Activated T-helper 1 cell treated with anti-CD3 and anti-CD28 coated beads, Interleukin-12 subunit alpha, Interleukin-12 subunit beta, Interleukin-2, Interleukin-4 antibody, amounts not matched to agents 30 ng/mL and 10 ng/mL and 1 ng/mL, durations not matched to agents 14 hours and 24 hours and 36 hours (primary cell): ENCODE measurements at places on chromosomes 11 and 22. TPM values are rescaled to one million over a fixed set of nuclear protein-coding genes. Genes with fewer than 3 reads are reported as not detected.
A peak's percentile ranks its signal among the peaks of the same experiment; 100 is the strongest.

DNA sequence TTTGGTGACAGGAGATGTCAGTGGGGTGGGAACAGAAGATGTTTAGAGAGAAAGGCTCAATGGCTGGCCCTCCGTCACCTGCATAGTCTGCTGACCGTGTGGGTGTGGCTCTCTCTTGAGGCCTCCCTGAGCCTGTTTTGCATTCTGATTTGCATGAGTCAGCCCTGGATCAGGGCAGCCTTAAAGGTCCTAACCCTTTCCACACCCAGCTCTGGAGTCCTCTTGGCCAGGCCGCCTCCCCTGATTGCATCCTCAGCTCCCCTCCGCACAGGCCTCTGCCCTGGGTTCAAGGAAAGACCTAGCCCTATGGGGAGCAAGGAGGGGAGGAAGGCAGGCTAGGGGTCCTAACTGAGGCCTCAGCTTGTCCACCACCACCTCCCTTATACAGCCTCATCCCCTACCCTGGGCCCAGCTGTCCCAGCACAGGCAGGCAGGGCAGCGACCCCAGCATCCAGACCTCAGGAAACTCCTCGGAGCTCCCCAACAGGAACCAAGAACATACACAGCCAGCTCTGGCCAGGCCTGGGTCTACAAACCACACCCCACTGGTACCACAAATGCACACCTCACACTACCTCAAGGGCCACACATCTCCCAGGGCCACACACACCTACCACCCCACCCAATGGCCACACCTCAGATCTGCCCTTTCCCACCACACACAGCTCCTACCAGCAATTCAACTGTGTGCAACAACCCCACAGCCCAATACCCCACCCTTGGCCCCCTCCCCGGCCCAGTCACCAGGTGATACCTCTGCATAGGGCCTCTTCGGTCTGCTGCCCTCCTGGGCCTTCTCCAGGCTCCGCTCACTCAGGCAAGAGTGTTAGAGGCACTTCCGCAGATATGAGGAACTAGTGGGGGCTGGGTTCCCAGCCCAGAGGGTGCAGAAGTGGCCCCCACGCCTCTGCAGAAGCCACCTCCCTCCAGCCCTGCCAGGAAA, 13.7 kb downstream of the ARAP1 start:
- H3K4me3 ChIP-seq = no peak overlapping the region
- peaks cover 48% of the 10 kb centered on the region for H3K4me1 ChIP-seq
- H3K36me3 ChIP-seq = peaks cover 4% of the 10 kb centered on the region
- peak overlapping the region; percentile 99 for H3K27ac ChIP-seq
- DNase-seq = no peak

Gene OR52I1
- not detected in 2 replicates for total RNA-seq

DNA sequence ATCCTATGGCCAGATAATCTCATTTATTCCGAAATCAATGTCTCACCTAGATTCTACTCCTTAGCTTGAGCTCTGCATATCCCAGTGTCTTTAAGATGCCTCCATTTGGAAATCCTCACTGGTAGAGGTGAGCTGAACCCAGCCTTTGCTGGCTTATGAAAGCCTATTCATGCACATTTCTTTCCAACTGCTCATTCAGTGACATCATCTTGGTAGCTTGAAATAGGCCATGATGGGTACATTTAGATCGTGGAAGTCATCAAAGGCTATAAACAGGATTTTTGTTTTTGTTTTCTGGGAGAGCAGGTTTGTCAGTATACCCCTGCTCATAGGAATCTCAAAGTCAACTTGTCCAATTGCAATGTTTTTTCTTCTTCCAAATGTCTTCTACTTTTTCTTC, 6.0 kb downstream of the NXPE1 start:
- H3K36me3 ChIP-seq = no peaks in the 10 kb centered on the region
- no peak for DNase-seq
- H3K4me3 ChIP-seq = no peak overlapping the region

- no peak for DNase-seq
- peaks cover 16% of the 10 kb centered on the region for H3K36me3 ChIP-seq
- H3K4me1 ChIP-seq = peaks cover 21% of the 10 kb centered on the region
- H3K27ac ChIP-seq = no peak overlapping the region
Measured at GRCh38 chr22:29997107-29997506, 83.2 kb upstream of the HORMAD2 start.

DNA sequence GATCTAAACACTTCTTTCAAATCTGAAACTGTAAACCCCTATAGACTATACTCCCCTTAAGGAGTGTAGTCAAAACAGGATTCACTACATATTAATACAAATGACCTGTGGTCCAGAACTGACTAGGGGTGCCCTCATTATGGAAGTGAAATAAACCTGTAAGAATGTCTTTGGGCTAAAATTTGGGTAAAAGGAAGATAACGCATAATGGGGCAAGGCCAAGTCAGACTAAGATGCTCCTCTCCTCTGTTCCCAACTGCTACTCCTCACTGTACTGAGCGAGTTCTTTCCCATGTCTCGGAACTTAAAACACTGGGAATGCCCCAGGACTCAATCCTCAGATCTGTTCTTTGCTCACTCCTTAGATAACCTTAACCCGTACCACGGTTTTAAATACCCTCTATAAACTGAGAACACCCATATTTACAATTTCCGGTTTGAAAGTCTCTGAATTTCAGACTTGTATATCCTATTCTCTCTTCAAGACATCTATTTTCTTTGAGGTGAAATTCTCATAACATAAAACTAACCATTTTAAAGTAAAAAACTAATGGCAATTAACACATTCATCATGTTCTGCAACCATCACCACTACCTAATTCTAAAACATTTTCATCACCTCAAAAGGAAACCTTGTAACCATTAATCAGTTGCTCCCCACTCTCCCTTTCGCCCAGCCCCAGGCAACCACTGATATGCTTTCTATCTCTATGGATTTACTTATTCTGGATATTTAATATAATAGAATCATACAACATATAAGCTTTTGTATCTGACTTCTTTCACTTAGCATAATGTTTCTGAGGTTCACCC, 4.0 kb downstream of the THAP12 start:
- no peak overlapping the region for H3K4me3 ChIP-seq
- no peak for DNase-seq
- H3K36me3 ChIP-seq = peaks cover 7% of the 10 kb centered on the region
- no peaks in the 10 kb centered on the region for H3K27me3 ChIP-seq

Gene SYT12
- total RNA-seq = not detected in 2 replicates

- DNase-seq = no peak
- no peaks in the 10 kb centered on the region for H3K36me3 ChIP-seq
Measured at GRCh38 chr11:110525883-110526282, 96.1 kb downstream of the FDX1 start.

- H3K4me3 ChIP-seq = no peak overlapping the region
- H3K4me1 ChIP-seq = peaks cover 21% of the 10 kb centered on the region
- no peaks in the 10 kb centered on the region for H3K27me3 ChIP-seq
- DNase-seq = peak; percentile 17
- H3K27ac ChIP-seq = no peak overlapping the region
- H3K36me3 ChIP-seq = peaks cover 18% of the 10 kb centered on the region
Measured at GRCh38 chr22:31944700-31945442, 536 bp downstream of the YWHAH start.

Gene HBB
- not detected in 2 replicates for total RNA-seq

- H3K4me3 ChIP-seq = no peak overlapping the region
- H3K27ac ChIP-seq = no peak overlapping the region
- peaks cover 7% of the 10 kb centered on the region for H3K36me3 ChIP-seq
- no peak for DNase-seq
- peaks cover 27% of the 10 kb centered on the region for H3K4me1 ChIP-seq
Measured at GRCh38 chr22:49968831-49969661, 8.5 kb downstream of the PIM3 start.

- no peaks in the 10 kb centered on the region for H3K4me1 ChIP-seq
- H3K36me3 ChIP-seq = no peaks in the 10 kb centered on the region
- H3K27me3 ChIP-seq = peaks cover 66% of the 10 kb centered on the region
- no peak overlapping the region for H3K27ac ChIP-seq
- DNase-seq = no peak
- no peak overlapping the region for H3K4me3 ChIP-seq
Measured at GRCh38 chr11:17478070-17478469, 1.4 kb upstream of the ABCC8 start.

Gene EXPH5
- total RNA-seq = 0.56 and 0.65 TPM in 2 replicates

DNA sequence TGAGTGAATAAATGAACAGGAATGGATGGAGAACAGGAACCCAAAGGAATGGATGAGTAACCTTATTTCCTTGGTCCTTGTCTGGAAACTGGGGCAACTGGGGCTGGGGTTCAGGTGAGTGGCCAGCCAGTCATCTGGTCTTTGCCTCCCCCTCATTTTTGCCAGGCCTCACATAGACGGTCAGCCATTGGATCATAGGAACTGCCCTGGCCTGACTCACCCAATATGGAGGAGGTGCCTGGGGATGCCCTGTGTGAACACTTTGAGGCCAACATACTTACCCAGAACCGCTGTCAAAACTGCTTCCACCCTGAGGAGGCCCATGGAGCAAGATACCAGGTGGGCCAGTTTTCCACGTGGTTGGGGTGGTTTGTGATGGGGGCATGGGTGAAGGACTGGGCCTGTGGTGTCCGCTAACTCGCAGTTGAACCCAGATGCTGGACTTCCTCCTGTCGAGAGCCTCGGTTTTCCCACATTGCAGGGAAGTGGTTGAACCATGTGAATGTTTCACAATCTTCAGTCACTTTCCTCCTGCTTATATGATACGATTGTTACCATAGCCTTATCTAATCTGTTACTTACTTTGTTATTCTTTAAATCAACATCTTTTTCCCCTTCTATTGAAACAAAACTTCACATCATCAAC, 4.4 kb downstream of the TRIOBP start:
- no peak for DNase-seq
- peaks cover 9% of the 10 kb centered on the region for H3K4me1 ChIP-seq
- H3K4me3 ChIP-seq = no peak overlapping the region
- H3K27ac ChIP-seq = no peak overlapping the region
- H3K27me3 ChIP-seq = no peaks in the 10 kb centered on the region

Gene ANO1
- not detected in 2 replicates for total RNA-seq

GRCh38 chr11:117045196-117045595, 53.0 kb downstream of the SIK3 start:
- no peaks in the 10 kb centered on the region for H3K27me3 ChIP-seq
- H3K36me3 ChIP-seq = peaks cover 10% of the 10 kb centered on the region
- no peak overlapping the region for H3K4me3 ChIP-seq
- no peak overlapping the region for H3K27ac ChIP-seq
- DNase-seq = no peak

GRCh38 chr11:72454791-72455190, 20.5 kb upstream of the CLPB start:
- no peak for DNase-seq
- H3K4me1 ChIP-seq = no peaks in the 10 kb centered on the region

Gene SMC1B
- total RNA-seq = 0.44 and 0.83 TPM in 2 replicates

Gene EPS8L2
- total RNA-seq = 16.8 and 20.2 TPM in 2 replicates

GRCh38 chr22:49674479-49675050, 153.1 kb downstream of the BRD1 start:
- peaks cover 30% of the 10 kb centered on the region for H3K27me3 ChIP-seq
- no peak for DNase-seq
- no peaks in the 10 kb centered on the region for H3K36me3 ChIP-seq
- no peak overlapping the region for H3K27ac ChIP-seq

Gene NOX4
- total RNA-seq = not detected in 2 replicates

DNA sequence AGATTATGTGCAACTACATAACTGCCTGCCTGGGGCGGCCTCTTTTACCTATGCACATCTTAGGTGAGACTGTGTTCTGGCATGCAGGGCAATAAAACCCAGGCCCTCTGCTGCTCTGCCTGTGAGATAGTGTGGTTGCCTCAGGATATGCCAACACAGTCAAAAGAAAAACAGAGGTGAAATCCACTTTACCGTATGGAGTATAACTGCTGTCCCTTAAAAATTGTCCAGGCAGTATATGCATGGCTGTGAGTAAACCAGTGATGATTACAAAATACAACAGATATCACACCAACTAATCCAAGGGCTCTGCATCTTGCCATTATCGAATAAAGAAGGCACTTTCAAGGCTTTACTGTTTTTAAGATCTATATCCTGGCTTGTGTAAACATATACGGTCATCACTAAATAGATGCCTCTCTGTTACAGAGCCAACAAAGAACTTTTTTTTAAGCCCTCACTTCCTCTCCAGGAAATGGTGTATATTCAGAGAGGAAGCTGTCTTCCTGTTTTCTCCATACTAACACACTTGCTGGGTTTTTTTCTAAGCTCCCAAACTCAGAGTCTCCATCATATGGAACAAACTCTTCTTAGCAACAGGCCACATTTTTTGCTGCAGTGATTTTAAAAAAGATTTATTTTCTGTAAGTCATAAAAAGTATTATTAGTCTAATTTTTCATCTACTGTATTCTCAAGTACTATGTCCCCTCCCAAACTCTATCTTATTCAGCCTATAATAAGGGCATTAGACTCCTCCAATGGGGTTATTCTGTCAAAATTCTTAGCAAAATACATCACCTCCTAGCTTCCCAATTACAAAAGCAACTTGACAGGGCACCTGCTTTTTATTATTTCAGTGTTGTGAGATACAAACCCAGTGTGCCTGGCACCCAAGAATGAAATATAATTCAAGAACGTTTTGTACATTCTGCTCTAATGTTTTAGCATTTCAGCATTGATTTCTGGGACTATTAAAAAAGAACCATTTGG, 135.2 kb downstream of the MAML2 start:
- H3K4me1 ChIP-seq = peaks cover 83% of the 10 kb centered on the region
- no peaks in the 10 kb centered on the region for H3K27me3 ChIP-seq
- peak overlapping the region; percentile 95 for H3K27ac ChIP-seq
- peaks cover 10% of the 10 kb centered on the region for H3K36me3 ChIP-seq
- peak overlapping the region; percentile 72 for H3K4me3 ChIP-seq

DNA sequence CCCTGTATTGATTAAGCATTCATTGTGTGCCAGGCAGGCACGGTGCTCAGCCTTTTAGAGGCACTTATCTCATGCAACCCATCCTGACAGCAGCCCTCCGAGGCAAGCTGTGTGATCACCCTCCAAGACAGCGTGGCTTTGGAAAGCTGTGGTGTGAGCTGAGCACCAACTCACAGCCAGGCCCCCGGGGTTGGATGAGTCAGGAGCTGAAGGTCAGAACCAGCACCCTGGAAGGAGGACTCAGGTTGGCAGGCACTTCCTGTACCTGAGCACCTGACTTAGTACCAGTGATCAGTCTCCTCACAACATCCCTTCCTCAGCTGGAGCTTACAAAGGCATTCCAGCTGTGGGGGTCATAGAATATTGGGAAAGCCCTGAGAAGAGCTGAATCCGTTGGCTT, 9.0 kb downstream of the PATZ1 start:
- no peaks in the 10 kb centered on the region for H3K27me3 ChIP-seq
- peaks cover 40% of the 10 kb centered on the region for H3K4me1 ChIP-seq
- no peak for DNase-seq
- H3K36me3 ChIP-seq = peaks cover 49% of the 10 kb centered on the region
- H3K27ac ChIP-seq = peak overlapping the region; percentile 37

Gene TH
- total RNA-seq = not detected in 2 replicates

- no peaks in the 10 kb centered on the region for H3K4me1 ChIP-seq
- H3K4me3 ChIP-seq = no peak overlapping the region
- no peak for DNase-seq
Measured at GRCh38 chr11:103234974-103235373, 125.7 kb downstream of the DYNC2H1 start.

DNA sequence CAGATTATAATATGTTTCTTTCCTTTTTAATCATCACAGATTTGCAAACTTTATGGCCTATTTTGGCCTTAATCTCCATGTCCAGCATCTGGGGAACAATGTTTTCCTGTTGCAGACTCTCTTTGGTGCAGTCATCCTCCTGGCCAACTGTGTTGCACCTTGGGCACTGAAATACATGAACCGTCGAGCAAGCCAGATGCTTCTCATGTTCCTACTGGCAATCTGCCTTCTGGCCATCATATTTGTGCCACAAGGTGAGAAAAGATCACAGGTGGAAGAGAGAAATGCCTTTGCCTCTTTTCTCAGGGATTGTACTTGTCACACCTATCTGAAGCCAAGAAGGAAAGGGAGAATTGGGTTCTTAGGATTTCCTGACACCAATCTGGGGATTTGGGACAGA, 36.9 kb downstream of the SLC22A9 start:
- no peaks in the 10 kb centered on the region for H3K4me1 ChIP-seq
- H3K36me3 ChIP-seq = no peaks in the 10 kb centered on the region
- DNase-seq = no peak
- H3K27ac ChIP-seq = no peak overlapping the region
- H3K27me3 ChIP-seq = peaks cover 18% of the 10 kb centered on the region

Gene SAA4
- not detected in 2 replicates for total RNA-seq

Gene SNX15
- total RNA-seq = 19.9 and 30.9 TPM in 2 replicates
